ENCODE measurements at places on chromosomes 1 and 21.

DNA sequence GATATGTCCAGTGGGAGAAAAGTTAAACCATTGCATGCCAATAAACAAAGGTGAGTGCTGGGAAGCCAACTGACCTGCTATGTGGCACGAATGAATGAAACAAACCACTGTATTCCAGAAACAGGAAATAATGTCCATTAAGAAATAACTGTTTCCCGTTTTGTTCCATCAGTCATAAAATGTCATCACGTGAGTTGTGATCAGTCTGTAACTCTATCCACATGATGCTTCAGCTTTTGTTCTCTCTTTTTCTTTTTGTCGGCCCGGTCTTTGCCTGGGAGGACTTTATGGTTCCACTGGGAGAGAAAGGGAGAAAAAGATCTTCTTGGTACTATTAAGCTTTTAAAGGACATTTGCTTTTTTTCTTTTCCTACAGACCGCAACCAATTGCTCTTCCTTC lies 179.9 kb downstream of the TGFB2 start:
- no peak for DNase-seq

DNA sequence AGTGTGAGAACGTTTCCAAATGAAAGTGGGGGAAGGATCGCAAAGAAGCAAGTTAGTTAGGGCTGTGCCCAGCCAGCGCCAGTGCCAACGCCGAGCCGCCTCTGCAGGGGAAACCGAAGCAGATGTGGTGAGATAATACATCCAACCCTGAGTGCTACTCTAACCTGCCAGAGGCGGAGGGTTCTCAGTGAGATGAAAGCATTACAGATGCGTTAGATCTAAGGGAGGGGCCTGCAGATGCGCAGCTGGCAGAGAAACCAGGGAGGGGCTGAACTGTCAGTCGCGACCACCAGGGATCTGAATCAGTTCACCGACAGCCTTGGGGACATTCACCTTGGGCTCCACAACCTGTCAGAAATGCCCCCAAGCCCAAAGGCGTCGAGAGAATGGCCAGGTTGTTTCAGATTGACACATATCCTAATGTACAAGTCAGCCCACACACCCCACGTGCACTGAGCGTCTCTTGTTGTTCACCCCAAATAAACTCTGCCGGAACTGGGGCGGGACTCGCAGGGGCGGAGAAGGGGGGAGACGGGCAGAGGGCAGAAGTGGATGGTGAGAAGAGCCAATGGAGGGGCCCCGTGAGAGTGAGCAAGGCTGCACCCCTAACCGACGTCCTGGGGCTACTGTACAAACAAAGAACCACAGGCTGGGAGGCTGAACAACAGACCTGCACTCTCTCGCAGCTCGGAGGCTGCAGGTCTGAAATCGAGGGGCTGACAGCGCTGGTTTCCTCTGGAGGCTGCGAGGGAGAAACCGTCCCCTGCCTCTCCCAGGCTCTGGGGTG lies 8.7 kb upstream of the UMODL1 start:
- DNase-seq, result no peak

GRCh38 chr1:168234846-168235547 lies 9.2 kb downstream of the SFT2D2 start:
- no peak for DNase-seq

DNA sequence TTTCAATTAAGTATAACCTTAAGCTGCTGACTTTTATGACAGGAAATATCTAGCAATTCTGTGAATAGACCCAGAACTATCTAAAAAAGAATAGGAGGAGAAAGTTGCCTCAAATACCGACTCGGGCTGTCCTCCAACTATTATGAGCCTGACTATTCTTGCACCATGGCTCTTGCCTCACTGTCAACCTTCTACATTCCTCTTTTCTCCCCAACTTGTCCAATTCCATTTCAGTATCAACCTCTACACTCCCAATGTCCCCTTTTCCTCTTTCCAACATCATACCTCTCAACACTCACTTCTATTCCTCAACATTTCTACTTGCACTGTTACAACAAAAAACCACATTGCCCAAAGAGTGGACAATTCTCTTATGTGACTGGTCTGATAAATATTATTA lies 2.3 kb downstream of the ZZZ3 start:
- DNase-seq, result no peak

DNA sequence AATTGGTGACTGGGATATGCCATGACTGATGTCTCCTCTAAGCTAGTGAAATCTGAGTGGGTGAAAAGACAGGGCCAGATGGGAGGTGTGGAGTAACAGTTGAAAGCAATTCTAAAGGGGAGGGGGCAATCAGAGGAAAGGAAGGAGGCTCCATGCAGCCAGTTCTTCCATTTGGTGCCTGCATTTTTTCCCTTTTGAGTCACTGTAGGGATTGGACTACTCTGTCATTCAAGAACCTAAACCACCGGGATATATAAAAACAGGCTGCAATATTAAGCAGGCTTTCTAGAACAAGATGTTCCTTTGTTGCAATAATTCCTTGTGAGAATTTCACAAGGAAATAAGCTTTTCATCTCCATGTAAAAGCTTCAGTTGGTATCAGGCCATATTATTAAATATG lies 18.3 kb downstream of the CLIC6 start:
- DNase-seq, result no peak

- DNase-seq, result no peak
Observed at GRCh38 chr1:59151860-59152259, 145.0 kb upstream of the FGGY start.

GRCh38 chr1:59343576-59343840 lies 46.6 kb downstream of the FGGY start:
- no peak for DNase-seq

DNA sequence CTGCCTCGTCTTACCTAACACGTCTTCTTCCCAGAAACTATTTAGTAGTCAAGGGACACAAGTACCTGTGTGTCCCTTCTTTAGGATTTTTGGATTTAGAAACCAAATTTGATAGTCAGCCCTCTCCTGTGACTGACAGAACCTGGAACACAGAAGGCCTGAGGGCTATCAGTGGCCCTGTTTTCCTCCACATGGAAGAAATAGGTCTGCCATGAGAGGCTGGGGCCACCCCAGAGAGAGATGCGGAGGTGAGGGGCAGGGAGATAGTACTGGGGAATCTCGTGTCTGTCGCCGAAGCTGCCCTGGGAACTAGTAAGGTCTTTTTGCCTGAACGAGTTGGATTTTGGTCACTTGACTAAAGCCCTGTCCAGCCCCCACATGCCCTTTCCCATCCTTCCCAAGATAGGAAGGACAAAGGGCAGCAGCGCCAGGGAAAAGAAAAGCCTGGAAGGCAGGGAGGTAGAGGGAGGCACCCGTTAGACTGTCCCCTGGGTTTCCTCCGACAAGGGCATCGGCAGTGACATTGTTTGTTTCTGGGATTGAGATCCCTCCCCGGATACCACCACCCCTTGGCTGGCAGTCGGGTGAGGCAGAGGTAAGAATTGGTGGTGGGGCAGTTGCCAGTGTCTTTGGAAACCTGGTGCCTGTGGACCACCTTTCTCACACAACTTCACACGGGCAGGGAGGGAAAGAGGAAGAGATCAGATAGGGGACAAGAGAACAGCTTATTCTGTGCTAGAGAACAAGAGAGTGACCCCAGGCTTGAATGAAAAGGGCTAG lies 19.8 kb downstream of the SMIM12 start:
- DNase-seq, result no peak

DNA sequence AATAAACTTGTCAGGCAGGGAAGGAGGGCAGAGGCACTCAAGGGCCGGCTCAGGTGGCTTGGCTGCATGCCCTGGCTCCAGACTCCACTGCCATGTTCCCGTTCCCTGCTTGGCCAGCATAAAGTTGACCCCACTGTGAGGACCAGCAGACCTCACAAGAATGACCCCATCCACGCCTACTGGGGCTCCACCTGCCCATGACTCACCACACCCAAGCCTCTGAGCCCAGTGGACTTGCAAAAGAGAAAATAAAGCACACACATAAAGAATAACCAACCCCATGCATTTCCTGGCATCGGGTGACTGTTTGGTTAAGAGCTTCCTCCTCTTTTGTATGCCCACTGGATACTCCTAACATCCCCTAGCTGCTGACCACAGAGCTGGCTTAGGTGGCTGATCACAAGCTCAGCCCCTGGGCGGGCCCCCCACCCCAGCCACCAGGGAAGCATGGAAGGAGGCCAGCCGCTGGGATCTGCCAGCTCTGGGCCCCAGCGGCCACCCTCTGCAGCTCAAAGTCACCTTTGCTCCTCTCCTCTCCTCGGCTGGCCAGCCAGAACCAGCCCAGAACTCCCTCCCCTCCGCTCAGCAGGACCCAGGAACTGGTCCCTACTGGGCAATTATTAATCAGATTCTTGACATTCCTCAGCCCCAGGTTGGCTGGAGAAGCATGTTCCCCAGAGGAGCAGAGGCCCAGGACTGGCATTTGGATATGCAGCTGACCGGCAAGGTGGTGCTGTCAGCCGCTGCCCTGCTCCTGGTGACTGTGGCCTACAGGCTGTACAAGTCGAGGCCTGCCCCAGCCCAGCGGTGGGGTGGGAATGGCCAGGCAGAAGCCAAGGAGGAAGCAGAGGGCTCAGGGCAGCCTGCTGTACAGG lies at the start of gene KLHDC7A:
Gene KLHDC7A (plus strand): TSS at position 616 of the 875 bp plus-strand sequence. CDS start 52 bp downstream, at position 668.
- DNase-seq, result no peak

DNA sequence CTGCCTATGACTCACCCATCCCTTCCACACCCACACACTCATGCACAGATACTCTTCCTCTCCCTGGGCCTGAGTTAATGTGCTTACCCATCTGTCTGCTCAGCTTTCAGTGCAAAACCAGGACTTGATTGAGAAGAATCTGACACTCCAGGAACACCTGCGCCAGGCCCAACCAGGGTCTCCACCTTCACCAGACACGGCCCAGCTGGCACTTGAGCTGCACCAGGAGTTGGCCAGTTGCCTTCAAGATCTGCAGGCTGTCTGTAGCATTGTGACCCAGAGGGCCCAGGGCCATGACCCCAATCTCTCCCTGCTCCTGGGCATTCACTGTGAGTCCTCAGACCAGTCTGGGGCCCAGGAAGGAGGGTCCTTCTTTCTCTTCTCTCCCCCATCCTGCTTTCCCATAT lies 3.5 kb upstream of the SH3BGRL3 start:
- no peak for DNase-seq

DNA sequence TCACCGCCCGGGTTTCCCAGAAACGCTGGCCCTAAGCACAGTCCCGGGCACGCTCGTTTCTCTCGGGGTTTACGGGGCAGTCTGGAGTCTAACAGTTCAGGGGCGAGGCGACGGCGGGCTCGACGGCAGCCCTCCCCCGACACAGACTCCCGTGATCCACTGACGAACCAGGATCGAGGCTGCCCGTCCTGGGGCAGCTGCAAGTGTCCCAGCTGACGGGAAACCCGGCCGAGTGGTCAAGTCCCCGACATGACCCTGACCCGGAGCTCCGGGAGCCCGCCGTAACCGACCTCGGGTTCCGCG lies 494 bp downstream of the UBE2J2 start:
- no peak for DNase-seq

DNA sequence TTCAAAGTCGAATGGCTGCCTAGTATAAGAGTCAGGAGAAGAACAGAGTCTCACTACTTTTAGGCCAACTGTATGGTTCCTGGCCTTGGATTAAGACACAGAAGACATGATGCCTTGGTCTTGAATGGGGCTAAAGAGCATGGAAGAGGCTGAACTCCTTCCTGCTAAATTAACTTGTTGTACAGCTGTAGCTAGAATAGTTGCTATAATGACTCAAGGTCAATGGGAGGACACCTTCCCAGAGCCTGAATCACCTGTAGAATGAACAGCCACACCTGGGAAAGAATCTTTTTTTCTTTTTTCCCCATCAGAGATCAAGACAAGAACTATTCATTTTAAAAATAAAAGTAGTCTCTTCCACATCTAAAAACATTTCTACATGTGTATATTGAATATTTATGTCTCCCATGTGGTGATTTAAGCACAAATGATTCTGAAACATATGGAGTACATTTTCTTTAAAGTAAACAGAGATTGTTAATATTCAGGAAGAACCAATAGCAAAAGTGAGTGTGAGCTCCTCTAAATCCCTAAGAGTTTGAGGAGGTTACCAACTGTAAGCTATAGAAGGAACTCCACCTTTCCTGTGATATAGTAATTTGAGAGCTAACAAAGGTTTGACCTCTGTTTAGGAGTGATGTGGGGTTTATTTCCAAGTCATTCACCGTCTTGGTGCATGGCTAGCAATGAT lies 191.3 kb downstream of the TGFB2 start:
- no peak for DNase-seq

- no peak for DNase-seq
Observed at GRCh38 chr1:148372731-148373130, 110.4 kb downstream of the PPIAL4G start.

GRCh38 chr21:20996421-20997310 lies 1.5 kb upstream of the NCAM2 start:
- no peak for DNase-seq

GRCh38 chr1:30856260-30856790 lies 52.2 kb downstream of the SDC3 start:
- DNase-seq, result no peak

DNA sequence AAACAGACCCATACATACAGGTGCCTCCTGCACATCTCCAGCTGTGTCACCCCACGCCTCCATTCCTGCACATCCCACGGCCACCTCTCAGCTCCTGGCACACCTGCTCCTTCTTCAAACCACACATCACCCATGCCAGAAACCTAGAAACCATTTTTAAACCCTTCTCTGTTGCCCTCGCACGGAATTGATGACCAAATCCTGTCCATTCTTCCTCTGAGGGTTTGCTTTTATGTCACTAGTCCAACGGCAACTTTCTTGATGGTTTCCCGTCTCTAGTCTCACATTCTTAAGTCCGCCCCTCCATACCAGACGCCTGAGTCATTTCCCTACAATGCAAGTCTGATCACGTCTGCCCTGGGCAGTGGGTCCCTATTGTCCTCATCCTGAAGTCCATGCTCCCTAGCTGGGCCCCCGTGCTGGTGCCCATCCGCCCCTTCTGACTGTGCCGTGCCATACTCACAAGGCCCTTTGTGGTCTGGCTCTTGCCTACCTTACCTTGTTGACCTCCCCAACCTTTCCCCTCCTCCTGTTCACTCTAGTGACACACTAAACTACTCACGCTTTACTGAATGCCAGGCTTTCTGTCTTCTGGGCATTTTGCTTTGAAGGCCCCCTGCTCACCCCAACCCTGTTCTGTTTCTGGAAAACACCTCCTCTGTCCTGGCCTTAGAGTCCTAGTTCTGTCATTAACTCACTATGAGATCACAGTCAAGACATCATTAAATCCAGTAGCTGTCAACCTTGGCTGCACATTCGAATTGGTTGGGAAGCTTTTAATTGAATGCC lies 17.6 kb downstream of the SLC2A1 start:
- DNase-seq, result no peak

GRCh38 chr1:203173566-203173965 lies 2.1 kb downstream of the MYBPH start:
- no peak for DNase-seq

Data from hippocampal formation (tissue), 2 donors.